ENCODE measurements at places on chromosomes 2 and 18.

GRCh38 chr2:51511002-51511401 lies 479.1 kb upstream of the NRXN1 start:
- DNase-seq = peak; percentile 20

DNA sequence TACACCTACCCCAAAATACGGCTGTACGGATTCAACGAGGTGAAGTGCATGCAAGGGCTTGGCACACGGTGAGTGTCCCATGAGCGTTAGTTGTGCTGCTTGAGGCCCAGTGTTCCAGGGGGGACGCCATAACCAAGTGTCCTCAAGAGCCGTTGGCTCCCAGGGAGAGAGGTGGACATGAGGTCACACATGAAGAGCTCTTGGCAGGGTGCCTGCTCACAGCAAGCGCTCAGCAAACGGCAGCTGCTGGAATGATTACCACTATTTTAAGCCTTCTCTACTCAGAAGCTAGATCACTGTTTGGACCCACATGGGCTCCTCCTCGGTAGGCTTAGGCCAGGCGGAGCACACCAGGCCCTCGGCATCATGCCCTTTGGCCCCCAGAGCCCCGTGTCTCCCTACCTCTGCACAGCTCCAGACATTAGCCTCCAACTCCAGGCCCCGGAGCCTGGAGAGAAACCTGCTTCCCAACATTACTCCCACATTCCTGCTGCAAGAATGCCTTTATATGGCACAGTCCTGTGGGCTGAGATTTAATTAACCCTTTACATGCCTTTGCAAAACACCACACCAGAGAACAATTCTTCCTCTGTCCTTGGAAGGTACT lies 68.4 kb upstream of the PPP1CB start:
- DNase-seq = peak; percentile 39

DNA sequence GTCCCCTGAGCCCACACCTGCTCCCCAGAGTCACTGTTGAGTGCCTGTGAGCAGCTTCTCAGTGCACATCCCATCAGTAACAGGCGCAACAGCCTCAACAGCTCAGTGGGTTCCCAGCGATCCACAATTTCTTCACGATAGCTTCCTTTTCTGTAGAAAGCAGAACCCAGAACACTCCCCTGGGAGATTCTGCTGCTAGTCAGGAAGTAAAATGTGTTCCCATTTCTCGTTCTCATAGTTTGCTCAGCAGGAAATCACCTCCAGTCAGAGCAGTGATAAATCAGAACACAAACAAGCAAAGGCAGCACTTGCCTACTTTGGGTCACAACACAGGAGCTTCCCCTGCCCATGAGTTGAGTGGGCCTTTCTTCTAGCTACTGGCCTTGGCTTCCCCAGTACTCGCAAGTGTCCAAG lies 48.9 kb upstream of the ATG16L1 start:
- DNase-seq = no peak

DNA sequence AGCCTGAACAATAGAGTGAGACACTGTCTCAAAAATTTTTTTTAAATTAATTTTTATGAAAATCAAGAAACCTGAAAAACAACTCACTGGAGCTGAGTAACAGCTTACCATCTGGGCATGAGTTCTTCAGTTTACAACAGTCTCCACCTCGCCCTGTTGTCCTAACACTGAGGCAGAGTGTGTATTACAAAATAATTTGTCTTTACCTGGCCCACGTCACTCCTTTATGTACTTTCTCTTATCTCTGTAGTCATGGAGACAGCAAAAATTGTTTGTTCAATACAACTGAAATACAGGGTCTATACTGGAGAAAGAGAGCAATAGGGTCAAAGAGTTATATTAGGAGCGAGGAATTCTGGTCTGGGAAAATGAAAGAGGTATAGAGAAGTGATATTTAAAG lies 48.1 kb downstream of the CYTIP start:
- DNase-seq = no peak

GRCh38 chr2:10318345-10318744 lies 15.6 kb downstream of the HPCAL1 start:
- no peak for DNase-seq

GRCh38 chr18:74337155-74337911 lies 21.7 kb downstream of the C18orf63 start:
- DNase-seq = no peak

DNA sequence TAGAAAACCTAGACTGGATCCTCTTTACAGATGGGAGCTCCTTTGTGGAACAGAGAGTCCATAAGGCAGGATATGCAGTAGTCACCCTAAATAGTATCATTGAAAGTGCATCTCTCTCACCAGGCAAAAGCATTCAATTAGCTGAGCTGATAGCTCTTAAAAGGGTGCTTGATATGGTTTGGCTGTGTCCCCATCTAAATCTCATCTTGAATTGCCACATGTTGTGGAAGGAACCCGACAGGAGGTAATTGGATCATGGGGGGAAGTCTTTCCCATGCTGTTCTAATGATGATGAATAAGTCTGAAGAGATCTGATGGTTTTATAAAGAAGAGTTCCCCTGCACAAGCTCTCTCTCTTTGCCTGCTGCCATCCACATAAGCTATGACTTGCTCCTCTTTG lies 96.2 kb upstream of the RMP24 start:
- no peak for DNase-seq

GRCh38 chr18:24560511-24560981 lies 100.1 kb downstream of the HRH4 start:
- DNase-seq = peak; percentile 66

GRCh38 chr2:33763671-33764310 lies 164.7 kb upstream of the FAM98A start:
- no peak for DNase-seq

DNA sequence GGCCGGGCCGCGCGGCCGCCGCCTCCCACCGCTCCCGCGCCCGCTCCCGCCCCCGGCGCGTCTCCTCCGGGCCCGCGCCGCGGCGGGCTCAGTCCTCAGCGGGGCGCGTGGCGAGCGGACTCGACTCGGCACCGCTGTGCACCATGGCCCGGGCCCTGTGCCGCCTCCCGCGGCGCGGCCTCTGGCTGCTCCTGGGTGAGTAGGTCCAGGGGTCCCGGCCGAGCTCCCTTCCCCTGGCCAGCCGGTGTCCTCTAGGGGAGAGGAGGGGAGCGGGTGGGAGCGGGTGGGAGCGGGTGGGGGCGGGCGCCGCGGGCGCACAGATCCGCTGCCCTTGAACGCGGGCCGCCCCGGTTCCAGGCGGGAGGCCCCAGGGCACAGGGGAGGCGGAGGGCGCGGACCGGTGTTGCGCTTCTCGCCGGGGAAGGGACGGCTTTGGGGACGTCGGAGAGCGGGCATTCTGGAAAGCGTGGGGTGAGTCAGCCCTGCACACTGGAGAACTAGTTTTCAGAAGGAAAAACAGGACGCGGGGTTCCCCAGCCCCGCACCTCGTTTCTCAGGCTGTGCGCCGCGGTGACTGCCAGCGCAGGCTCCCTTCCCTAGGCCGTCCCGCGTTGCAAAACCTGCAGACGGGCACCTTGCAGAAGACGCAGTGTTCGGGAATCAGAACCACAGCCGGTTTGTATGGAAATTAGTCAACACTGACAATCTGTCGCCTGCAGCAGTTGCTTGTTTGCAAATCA lies at the start of gene RAMP1:
Gene RAMP1 (plus strand): TSS at position 91 of the 740 bp plus-strand sequence. CDS start 53 bp downstream, at position 144.
- peak; percentile 35 for DNase-seq

- no peak for DNase-seq
Measured at GRCh38 chr2:46230115-46230571, 67.1 kb upstream of the EPAS1 start.

- DNase-seq = no peak
Measured at GRCh38 chr2:69173706-69174105, 160.7 kb downstream of the ANTXR1 start.

- no peak for DNase-seq
Measured at GRCh38 chr2:229501051-229501794, 213.1 kb downstream of the DNER start.

DNA sequence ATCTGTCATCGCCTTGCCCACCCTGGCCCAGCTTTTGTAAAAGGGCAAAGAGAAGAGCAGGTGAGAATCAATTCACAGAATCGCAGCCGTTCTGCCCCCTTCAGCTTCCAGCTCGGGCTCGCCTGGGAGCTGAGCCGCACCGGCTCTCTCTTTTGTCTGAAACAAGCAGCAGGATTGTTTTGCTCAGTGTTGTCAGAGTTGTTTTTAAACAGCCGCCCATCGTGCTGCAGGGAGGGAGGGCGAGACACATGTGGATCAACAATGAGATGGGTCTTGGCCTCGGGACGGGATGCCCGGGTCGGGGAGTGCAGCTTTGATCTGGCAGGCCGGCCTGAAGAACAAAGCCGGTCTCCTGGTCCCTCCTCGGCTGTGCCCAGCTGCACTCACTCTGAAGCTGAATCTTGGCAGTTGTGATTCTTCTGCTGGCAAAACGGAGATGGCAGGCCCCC lies 39.7 kb upstream of the HDAC4 start:
- peak; percentile 97 for DNase-seq

- DNase-seq = no peak
Measured at GRCh38 chr2:127145280-127145895, 38.4 kb upstream of the BIN1 start.

GRCh38 chr18:7830468-7830867 lies 263.4 kb downstream of the PTPRM start:
- no peak for DNase-seq

GRCh38 chr2:189020179-189020578 lies 46.0 kb downstream of the COL3A1 start:
- no peak for DNase-seq

- peak; percentile 18 for DNase-seq
Measured at GRCh38 chr2:24454294-24454693, 36.8 kb upstream of the NCOA1 start.

DNA sequence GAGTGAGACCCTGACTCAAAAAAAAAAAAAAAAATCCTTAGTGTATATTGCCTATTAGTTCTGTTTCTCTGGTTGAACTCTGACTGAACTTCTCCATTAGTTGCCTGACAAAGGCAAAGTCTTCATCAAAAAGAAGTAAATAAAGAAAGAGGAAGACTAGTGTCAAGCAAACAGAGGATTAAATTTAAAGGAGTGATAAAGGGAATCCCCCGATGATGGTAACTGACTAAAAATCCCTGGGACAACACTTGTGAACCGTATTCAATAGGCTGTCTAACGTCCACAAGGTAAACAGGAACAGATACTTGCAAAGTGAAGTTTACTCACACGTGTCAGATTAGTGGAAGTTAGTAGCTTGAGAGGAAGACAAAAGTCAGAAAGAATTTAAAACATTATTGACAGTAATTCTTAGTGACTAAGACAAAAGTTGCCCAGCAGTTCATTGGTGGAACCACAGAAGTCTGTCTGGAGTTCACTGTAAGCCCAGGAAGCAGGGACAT lies 26.2 kb upstream of the SPOPL start:
- no peak for DNase-seq

GRCh38 chr2:232417489-232417888 lies 10.8 kb downstream of the ALPG start:
- DNase-seq = no peak

- DNase-seq = no peak
Measured at GRCh38 chr2:39264733-39265132, 21.0 kb upstream of the CDKL4 start.

- DNase-seq = no peak
Measured at GRCh38 chr2:97758131-97758705, 44.8 kb downstream of the ZAP70 start.

- peak; percentile 26 for DNase-seq
Measured at GRCh38 chr2:206274434-206275311, at the start of gene ZDBF2. ZDBF2 (plus strand) TSS chr2:206274663; CDS start chr2:206281850, 7,187 bp downstream.

- no peak for DNase-seq
Measured at GRCh38 chr18:46310675-46311345, 206.6 kb downstream of the HAUS1 start.

DNA sequence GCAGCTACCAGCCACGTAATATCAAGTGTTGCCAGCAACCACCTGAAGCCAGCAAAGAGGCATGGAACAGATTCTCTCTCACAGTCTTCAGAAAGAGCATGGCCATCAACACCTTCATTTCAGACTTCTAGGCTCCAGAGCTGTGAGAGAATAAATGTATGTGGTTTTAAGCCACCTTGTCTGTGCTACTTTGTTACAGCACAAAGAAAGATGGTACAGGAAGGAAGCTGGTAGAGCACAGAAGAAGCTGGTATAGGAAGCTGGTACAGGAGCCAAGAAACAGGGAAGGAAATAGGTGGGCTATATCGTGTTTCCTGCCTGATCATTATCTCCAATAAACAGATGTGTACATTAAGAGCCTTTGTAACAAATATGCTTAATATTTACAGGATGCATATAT lies 217.4 kb downstream of the DPP10 start:
- no peak for DNase-seq

DNA sequence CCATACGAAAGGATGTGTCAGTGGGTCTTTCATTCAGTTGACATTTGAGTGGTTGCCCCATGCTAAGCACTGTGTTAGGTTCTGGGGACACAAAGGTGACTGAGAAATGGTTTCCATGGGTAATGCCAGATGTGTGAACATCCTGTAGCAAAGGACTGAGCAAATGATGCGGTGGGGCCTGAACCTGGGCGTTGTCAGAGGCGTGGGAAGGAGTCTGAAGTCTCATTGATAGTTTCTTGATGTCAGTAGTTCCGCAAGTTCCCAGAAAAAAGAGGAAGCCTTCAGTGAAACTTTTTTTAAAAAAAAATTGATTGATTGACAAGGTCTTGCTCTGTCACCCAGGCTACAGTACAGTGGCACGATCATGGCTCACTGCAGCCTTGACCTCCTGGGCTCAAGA lies 56.9 kb downstream of the LIMS1 start:
- no peak for DNase-seq

- DNase-seq = peak; percentile 7
Measured at GRCh38 chr2:223416815-223417610, 185.1 kb downstream of the SCG2 start.

DNA sequence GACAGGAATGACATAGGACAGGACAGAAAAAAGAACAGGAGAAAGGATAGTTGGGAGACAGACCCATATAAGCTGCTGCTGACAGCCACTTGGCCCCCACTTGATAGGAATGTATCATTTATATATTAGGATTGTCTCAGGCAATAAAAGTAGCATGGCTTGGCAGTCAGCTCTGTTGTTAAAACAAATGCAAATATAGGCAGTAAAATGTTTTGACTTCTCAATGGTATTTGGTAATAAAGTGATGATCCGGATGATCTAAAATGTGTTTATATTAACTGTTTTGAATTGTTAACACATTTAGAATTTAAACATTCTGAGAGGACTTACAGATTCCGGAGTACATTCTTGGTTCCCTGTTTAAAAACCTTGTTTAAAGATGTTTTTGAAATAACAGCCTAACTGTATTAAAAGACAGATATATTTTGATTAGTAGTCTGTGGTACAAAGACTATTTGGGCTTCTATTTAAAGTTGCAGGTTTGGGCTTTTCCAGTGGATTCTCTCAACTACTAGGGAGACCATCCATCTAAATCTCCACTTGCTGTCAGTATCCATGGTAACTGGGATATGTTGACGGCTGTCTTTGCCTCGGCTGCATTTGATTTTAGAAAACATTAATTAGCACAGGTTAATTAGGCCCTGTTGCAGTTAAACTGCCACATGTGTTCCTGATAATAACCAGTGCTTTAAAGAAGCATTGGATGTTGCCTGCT lies 147.6 kb downstream of the ESCO1 start:
- no peak for DNase-seq

GRCh38 chr2:99998651-99999320 lies 143.6 kb downstream of the AFF3 start:
- DNase-seq = no peak

DNA sequence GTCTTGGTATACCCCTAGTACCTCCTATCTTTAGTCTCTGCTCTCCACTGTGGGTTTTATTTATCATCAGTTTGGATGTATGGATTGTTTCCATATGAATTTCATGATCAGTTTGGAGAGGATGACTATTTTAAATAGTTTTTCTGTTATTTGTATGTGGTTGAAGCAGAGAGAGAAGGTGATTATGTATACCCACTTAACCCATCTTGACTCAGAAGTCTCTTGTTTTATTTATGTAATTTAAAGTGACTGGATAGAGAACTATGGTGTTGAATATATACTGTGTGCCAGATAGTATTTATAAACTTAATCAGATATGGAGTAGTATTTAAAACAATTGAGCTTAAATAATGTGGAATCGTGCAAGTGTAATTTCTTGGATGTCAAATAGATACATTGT lies 39.9 kb downstream of the SMAD4 start:
- DNase-seq = no peak
